Endodermal cell (in vitro differentiated cells): ENCODE measurements at places on chromosomes 7 and 10.

GRCh38 chr10:30176182-30176581, 116.8 kb upstream of the JCAD start:
- no peak for DNase-seq

DNA sequence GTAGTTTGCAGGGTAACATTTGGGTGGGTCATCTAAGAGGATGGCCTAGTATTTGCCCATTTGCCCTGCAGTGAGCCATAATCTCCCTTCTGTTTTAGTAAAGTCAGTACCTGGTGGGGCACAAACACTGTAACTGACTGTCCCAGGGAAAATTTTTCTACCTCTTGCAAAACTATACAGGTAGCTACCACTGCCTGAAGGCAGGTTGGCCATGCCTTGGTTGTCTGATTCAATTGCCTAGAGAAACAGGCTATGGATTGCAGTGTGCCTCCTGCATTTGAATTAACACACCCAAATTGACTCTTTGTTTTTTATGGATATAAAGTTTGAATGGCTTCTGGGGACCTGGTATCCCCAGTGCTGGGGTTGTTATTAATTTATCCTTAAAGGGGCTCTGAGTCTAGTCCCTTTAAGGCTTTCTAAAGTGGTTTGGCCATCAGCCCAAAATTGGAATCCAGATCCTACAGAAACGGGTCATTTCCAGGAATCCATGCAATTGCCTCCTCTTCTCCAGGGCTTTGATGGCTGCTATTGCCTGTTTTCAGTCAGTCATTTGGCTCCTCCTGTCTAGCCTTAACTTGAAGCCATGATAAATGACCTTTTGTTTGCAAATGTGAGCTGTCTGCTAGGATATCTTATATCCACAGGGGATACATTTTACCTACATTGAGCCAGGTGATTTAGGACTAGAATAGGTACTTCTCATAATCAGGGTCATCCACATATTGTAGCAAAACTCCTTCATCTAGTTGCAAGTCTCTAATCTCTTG, 89.1 kb downstream of the STRA8 start:
- DNase-seq, result no peak

GRCh38 chr7:55366461-55367070, 1.4 kb downstream of the LANCL2 start:
- DNase-seq, result no peak

DNA sequence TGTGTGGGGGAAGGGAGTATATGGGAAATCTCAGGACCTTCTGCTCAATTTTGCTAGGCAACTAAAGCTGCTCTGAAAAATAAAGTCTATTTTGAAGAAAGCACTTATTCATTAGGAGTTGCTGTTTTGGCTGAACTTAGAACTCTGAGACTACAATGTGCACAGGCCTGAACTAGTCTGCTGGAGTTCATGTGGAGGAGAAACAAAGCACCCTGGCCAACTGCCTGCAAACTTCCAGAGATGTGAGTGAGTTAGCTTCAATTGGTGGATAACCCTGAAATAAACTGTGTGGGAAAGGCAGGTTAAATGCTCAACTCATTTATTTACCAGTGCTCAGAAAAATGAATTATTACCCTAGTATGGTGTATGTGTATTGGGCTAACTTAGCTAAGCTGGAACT, 17.3 kb upstream of the FAM241B start:
- DNase-seq, result no peak

DNA sequence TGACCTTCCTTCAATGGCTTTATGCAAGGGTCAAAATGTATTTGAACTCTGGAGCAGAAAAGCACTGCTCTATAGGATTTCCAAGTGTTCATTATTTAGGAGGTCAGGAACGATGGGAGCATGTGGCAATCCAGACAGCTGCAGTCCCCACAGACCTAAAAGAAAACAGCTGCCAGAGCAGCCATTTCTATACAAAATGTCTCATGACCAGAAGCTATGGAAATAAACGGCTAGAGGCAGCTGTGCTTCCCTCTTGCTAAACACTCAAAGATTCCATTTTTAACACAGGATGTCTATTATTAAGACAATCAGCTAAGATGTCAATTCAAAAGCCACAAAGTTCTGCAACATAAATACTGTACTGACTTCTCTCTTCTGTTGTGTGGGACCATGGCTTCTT, 879.1 kb upstream of the C7orf33 start:
- no peak for DNase-seq

GRCh38 chr7:121546632-121547543, 150.8 kb upstream of the FAM3C start:
- DNase-seq, result no peak

DNA sequence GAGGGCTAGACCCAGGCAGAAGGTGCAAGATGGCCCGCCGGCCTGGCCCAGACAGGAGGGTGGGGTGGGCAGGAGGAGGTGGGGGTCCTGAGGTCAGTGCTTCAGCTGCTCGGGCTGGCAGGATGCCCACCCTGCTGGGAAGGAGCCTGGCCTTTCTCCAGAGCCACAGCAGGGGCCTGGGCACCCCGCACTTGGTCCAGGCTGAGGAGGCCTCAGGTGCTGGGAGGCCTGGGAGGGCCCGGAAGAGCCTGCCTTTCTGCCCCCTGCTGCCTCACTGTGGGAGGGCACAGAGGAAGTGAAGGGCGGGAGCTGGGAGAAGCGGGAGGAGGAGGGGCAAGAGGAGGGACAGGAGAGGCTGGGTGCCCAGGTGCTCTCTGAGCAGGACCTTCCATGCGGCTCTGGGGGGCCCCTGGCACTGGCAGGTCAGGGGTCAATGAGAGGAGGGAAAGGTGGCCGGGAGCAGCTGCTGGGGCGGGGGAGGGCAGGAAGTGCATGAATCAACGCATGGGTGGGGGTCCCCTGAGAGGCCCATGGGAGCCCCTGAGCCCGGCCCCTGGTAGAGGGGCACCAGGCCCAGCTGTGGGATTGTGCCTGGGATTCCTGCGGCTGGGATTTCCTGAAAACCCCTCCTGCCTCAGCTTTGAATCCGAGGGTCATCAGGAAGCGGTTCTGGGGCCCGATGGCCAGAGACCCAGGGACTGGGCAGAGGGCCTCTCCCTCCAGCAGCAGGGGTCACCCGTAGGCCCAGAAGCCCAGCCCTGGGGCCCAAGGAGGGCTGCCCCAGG, 49.9 kb downstream of the PWWP2B start:
- peak; percentile 63 for DNase-seq

DNA sequence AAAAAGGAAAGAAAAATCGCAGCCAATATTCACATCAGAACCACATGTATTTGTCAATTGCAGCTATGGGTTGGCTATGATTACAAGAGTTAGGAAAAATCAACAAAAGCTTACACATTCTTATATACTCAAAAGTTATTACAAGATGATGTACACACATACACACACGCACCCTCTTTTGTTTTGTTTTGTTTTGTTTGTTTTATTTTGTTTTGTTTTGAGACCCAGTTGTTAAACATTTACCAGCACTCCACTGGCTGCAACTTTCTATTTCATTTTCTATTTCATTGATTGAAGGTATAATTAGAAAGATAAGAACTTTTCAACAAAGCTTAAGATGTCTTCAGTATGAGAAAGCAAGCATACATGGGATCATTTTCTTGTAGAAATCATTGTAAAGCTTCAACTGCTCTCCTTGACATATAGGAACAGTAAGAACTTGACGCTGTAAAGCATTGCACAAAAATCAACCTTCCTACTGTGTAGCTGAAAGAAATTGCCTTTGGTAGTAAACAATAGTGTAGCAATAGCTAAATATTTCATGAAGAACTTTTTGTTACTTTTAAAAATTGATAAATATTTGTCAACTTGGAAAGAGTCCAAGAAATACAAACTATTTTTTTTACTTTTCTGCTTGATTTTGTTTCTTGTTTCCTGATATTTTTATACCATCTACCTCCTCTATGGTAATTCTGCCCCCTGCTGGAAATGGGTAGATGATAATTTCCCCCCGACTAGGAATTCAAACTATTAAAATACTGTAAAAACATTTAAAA, 205.9 kb downstream of the MBL2 start:
- no peak for DNase-seq

GRCh38 chr7:142181966-142182365, 70.4 kb downstream of the MGAM2 start:
- no peak for DNase-seq

DNA sequence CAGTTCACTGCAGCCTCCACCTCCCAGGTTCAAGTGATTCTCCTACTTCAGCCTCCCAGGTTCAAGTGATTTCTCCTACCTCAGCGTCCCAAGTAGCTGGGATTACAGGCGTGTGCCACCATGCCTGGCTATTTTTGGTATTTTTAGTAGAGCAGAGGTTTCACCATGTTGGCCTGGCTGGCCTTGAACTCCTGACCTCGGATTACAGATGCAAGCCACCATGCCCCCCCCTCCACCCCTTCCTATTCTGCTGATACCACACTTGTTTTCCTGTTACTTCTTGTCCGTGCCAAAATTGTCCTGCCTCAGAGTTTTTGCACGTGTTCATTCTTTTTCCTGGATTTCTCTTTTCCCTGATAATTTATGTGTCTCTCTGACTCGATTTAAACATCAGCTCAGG, 62.5 kb downstream of the R3HCC1L start:
- DNase-seq, result no peak

GRCh38 chr7:64884085-64884912, 18.8 kb upstream of the ZNF273 start:
- peak; percentile 14 for DNase-seq

DNA sequence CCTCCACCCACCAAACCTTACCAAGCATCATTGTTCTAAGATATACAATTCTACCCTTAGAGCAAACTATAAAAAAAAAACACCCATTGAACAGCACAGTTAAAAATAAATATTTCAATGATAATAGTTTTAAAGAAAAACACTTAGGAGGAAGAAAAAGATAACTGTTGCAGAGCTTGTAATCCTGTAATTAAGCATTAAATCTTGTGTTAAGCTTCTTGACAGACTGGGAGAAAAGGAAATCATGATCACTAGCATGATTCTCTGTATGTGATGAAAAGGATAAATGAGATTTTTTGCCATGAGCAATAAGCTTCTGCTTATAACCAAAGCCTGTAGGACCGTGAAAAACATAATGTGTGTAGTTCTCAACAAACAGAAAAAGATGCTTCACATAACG, 289.8 kb downstream of the CACNA2D1 start:
- no peak for DNase-seq
